ENCODE measurements at places on chromosomes 4 and X. TPM values are rescaled to one million over a fixed set of nuclear protein-coding genes. Genes with fewer than 3 reads are reported as not detected.

DNA sequence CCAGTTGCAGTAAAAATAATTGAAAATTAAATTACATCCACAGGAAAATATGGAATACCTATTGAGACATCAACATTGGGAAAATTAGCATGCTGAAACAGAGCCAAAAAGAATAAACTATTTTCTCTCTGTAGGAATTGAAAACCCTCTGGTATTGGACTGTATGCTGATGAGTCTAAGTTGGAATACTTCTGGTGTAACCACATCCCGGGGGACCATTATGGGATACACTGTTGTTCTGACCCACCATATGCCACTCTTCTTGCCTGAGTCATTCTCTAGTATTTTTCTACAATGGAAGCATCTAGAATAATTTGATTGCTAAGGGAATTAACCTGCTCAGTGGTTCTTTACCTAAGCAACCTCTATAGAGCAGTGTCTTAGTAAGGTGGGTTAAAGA lies 640.7 kb upstream of the AGA start:
- H3K4me1 ChIP-seq, result no peaks in the 10 kb centered on the region
- no peak for DNase-seq
- H3K27ac ChIP-seq, result no peak overlapping the region
- H3K36me3 ChIP-seq, result no peaks in the 10 kb centered on the region

DNA sequence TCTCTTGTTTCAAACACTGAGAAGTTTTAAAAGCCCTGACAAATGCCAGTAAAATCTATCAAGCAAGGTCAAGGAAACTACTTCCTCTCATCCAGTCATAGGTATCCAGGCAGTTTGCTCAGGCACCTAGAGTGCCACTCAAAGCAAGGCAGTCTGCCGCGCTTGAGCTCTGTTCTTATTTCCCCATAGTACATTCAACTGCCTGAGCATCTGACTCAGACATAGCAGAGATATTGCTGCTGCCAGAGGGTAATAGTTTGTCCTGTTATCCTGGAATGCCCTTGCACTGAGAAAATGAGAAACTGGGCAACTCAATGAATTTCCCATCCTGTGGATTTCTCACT lies 16.1 kb upstream of the ATP8A1 start:
- no peak overlapping the region for H3K4me3 ChIP-seq
- H3K27me3 ChIP-seq, result no peaks in the 10 kb centered on the region
- DNase-seq, result peak; percentile 66

DNA sequence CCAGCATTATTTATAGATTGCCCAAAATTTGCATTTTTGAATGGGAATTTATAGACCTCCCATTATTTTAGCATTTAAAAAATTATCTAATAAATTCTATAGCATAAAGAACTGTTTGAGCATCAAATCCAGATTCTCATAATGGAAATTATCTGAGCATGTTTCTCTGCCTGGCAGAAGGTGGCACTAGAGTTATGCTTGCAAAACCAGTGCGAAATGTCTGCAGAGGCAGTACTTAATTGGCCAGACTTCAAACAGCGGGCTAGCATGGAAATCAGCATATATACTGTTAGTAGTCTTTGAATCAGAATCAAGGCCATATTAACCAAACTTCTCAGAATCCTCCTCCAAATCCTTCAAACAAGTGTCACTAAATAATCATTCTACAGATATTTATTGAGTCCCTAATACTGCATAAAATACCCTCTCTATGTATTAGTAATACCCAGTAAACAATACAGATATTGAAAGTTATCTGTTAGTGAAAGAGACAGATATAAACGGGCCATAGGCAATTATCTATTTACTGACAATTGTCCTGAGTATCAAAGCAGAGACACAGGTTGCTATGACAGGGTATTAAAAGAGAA lies 78.7 kb upstream of the DCLK2 start:
- no peaks in the 10 kb centered on the region for H3K4me1 ChIP-seq
- H3K27ac ChIP-seq, result no peak overlapping the region
- DNase-seq, result no peak
- H3K36me3 ChIP-seq, result no peaks in the 10 kb centered on the region

DNA sequence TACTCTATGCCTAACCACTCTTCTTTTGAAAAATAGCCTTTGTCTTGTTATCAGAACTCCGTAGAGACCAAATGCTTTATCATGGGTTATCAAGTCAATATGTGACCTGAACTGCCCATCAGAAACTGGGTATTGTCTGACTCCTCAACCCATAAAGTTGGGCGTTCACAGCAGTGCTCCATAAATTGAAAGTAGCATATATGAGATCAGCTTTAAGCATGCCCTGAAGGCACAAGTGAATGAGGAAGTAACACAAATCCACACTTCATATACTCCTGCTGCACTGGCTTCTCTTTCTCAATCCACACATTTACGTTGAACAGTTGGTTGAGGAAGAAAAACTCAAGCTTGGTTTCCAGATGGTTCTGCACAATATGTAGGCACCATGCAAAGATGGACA lies 1106.0 kb downstream of the STIM2 start:
- no peaks in the 10 kb centered on the region for H3K27me3 ChIP-seq
- H3K4me1 ChIP-seq, result no peaks in the 10 kb centered on the region
- no peak overlapping the region for H3K27ac ChIP-seq
- no peak for DNase-seq

C4orf36 gene
- not detected for total RNA-seq

- H3K27ac ChIP-seq, result no peak overlapping the region
- H3K36me3 ChIP-seq, result no peaks in the 10 kb centered on the region
- no peak for DNase-seq
- no peaks in the 10 kb centered on the region for H3K27me3 ChIP-seq
- no peak overlapping the region for H3K4me3 ChIP-seq
Measured at GRCh38 chrX:106467422-106467821, 144.4 kb upstream of the RADX start.

DNA sequence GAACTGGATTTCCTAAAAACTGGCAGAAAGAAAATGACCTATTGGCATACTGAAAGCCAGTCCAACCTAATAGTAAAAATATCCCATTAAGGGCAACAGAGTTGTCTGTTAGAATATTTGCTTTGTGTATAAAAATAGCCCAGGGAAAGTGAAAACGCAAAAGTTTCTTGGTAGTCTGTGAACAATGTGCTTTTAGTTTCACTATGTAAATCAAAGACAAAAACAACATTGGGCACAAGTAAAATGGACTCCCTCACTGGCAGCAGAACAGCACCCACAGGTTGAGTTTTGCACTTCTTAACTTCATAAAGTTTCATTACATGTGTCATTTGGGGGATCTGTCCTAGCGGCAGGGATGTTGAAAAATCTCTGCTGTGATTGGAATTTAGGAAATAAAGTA lies 4.3 kb upstream of the FGG start:
- DNase-seq, result no peak
- H3K36me3 ChIP-seq, result no peaks in the 10 kb centered on the region
- peaks cover 3% of the 10 kb centered on the region for H3K27me3 ChIP-seq
- H3K4me1 ChIP-seq, result no peaks in the 10 kb centered on the region

DNA sequence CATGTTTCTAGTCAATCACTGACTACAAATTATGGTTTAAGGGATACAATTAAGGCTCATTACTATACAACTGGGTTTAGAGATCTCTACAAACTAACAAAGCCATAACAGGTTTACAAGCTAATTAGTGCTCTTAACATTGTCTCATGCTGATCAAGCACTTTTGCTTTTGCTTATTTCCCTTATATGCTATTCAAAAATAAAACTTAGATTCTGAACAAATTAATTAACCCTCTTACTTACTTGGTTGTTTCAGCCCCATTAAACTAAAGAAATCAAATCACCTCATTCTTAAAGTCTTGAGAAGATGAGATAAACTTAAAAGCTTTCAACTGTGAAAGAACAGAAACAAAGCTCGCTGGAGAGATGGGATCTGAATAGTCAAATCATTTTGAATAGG lies 2024.5 kb upstream of the ADGRL3 start:
- no peaks in the 10 kb centered on the region for H3K27me3 ChIP-seq
- no peak overlapping the region for H3K4me3 ChIP-seq
- no peak overlapping the region for H3K27ac ChIP-seq

DNA sequence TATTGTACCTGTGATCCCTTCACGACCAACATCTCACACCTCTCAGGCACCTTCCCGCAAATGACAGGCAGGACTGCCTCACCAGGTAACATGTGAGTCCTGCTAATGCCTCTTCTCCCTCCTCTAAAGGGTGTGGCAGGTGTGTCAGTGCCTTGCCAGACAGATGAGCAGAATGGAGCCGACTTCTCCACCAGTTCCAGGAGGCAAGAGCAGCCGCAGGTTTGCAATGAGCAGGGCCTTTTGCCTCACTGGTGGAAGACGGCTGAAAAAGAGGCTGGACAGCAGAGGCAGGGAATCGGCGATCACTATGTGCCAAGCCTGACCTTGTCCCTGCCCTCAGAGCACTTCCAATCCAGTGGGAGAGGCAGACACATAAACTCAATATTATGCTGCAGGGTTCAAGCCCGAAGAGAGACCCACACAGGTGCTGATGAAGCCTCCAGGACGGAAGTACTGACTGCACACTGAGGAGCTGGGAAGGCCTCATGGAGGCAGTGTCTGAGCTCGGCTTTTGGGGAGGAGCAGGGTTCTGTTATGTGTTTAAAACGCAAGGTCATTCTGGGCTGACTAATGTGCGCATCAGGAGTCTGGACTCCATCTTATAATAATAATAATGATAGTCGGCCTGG lies 57.9 kb downstream of the C4orf50 start:
- no peak overlapping the region for H3K4me3 ChIP-seq
- H3K4me1 ChIP-seq, result no peaks in the 10 kb centered on the region
- no peak overlapping the region for H3K27ac ChIP-seq
- no peak for DNase-seq
- no peaks in the 10 kb centered on the region for H3K36me3 ChIP-seq
- no peaks in the 10 kb centered on the region for H3K27me3 ChIP-seq

DNA sequence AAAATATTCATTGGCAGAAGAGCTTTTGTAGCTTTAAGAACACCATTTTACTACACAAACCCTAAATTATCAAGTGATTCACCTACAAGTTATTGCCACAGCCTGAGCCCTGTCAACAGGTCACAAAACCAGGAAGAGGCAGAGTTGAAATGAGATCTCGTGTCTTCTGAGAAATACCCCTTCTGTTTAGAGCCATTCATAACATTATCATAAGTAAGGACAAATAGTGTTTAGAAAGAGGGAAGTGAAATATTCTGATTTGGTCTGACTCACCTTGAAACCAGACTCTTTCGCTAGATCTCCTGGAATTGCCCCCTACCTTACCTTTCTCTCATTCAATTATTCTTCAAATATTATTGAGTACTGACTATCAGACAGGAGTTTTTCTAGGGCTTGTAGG lies 5.9 kb downstream of the ETDB start:
- no peaks in the 10 kb centered on the region for H3K27me3 ChIP-seq
- no peak overlapping the region for H3K4me3 ChIP-seq
- no peak overlapping the region for H3K27ac ChIP-seq
- H3K36me3 ChIP-seq, result no peaks in the 10 kb centered on the region
- H3K4me1 ChIP-seq, result no peaks in the 10 kb centered on the region
- no peak for DNase-seq

DNA sequence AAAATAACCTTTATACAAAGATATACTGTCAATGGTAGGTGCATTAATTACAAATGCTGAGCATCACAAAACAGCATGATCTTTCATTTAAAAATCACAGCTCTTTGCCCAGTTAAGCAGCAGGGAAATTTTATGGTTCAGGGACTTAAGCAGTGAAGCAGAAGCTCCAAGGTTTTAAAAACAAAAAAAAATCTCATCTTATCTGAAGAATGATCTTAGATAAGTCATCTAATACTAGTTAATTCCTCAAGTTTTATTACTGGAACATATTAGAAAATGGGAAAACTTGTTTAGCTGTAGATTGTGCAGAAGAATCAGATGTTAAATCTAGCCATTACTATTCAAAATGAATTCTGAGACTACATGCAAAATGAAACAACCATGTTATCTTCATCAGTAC lies 289.9 kb downstream of the GASK1B start:
- H3K4me3 ChIP-seq, result no peak overlapping the region
- DNase-seq, result no peak
- no peaks in the 10 kb centered on the region for H3K4me1 ChIP-seq
- no peak overlapping the region for H3K27ac ChIP-seq

DNA sequence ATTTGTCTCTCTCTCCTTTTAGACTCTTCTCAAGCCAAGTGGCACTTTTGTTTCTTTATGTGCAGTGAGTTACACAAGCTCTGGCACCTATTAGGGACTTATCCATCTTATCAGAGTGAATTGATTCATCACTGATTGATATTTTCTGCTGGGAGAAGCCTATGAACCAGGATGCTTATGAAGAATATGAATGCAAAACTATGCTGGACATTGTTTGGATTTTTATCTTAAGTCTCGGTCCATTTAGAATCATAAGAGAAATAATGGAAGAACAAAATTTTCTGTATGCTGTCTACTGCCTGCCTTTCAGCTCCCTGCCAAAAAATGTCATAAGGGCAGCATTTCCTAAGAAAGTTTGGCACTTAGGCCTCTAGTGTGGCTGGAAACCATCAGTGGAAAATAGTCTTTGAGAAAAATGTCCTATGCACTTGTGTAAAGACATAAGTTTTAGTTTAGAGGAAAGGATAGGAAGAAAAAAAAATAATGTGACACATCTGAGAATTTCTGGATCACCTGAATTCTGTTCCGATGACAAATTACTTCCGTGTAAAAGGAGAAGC lies 365.7 kb upstream of the MAD2L1 start:
- H3K36me3 ChIP-seq, result no peaks in the 10 kb centered on the region
- H3K27me3 ChIP-seq, result no peaks in the 10 kb centered on the region
- H3K4me3 ChIP-seq, result no peak overlapping the region

ZFP92 gene
- total RNA-seq, result 0.88 TPM

GRCh38 chr4:38190717-38191178 lies 230.6 kb downstream of the PTTG2 start:
- no peaks in the 10 kb centered on the region for H3K4me1 ChIP-seq
- H3K27me3 ChIP-seq, result no peaks in the 10 kb centered on the region
- peak; percentile 84 for DNase-seq
- peak overlapping the region; percentile 81 for H3K27ac ChIP-seq
- H3K4me3 ChIP-seq, result no peak overlapping the region

GRCh38 chr4:54872261-54872660 lies 214.5 kb downstream of the KIT start:
- no peaks in the 10 kb centered on the region for H3K4me1 ChIP-seq
- H3K4me3 ChIP-seq, result no peak overlapping the region
- no peak overlapping the region for H3K27ac ChIP-seq
- H3K27me3 ChIP-seq, result no peaks in the 10 kb centered on the region
